ENCODE measurements at places on chromosomes 11 and 22.

GRCh38 chr11:130314750-130315285 lies at the start of gene ZBTB44:
Gene ZBTB44 (minus strand): TSS chr11:130314917. CDS start chr11:130261873, 53,044 bp downstream.
- DNase-seq = peak; percentile 82

DNA sequence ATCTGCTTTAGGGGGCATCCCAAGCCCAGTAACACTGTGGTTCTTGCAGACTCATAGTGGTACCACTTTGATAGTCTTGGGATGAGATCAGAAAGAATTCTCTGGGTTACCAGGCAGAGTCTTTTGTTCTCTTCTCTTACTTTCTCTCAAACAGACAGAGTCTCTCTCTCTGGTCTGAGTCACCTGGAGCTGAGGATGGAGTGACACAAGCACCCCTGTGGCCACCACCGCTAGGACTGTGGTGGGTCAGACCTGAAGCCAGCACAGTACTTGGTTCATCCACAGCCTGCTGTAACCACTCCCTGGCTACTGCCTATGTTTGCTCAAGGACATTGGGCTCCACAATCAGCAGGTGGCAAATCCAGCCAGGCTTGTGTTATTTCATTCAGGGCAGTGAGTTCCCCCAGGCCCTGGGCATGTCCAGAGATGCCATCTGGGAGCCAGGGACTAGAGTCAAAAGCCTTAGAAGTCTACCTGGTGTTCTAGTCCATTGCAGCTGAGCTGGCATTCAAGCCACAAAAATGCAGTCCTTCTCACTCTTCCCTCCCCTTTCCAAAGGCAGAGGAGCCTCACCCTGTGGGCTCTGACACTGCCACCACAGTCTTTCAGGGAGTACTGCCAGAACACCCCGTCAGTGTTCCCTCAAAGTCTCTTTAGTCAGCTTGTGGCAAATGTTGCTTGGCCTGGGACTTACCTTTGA lies 29.9 kb downstream of the ENDOD1 start:
- DNase-seq = no peak

- DNase-seq = peak; percentile 11
These were observed 17.4 kb upstream of the PRAME start for GRCh38 chr22:22576244-22576988.

DNA sequence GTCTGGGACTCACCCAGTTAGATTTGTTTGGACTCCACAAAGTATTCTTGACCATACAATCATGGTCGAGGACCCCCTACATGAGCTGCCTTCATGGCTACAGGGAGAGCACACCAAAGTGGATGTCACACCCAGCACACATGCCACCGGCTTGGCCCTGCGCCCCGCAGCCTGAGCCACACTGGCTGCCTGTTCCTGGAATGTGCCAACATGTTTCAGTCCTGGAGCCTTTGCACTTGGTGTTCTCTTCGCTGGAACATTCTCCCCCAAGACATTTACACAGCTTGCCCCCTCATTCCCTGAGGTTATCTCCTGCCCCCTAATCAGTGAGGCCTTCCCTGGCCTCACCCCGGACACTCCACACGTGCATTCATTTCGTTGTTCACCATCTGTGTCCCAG lies 46.0 kb downstream of the PPARA start:
- no peak for DNase-seq

DNA sequence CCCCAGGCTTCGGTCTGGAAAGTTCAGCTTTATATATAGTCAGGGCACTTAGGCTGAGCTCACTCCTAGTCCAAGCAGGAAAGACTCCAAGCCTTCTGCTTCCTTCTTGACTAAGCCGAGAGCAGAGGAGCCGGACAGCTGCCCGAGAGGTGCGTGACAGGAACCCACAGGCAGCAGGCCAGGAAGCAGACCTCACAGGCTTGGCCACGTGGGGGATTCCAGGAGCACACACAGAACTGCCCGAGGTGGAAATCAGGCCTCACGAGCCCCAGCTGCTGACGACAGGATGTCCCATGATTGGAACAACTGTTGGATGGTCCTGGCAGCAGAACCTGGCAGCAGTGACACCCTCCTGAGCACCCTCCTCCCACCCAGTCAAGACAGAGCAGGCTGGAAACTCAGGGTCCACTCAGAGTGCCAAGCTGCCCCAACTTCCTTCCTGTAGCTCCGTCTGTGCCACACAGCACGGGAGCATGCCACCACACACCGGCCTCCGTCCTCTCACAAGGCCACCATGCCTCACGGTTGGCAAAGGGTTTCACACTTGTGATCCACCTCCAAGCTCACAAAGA lies 5.4 kb downstream of the PLA2G6 start:
- no peak for DNase-seq

- no peak for DNase-seq
These were observed 2.3 kb downstream of the SLC29A2 start for GRCh38 chr11:66369073-66369894.

GRCh38 chr11:122984186-122985011 lies 2.8 kb upstream of the BSX start:
- no peak for DNase-seq

DNA sequence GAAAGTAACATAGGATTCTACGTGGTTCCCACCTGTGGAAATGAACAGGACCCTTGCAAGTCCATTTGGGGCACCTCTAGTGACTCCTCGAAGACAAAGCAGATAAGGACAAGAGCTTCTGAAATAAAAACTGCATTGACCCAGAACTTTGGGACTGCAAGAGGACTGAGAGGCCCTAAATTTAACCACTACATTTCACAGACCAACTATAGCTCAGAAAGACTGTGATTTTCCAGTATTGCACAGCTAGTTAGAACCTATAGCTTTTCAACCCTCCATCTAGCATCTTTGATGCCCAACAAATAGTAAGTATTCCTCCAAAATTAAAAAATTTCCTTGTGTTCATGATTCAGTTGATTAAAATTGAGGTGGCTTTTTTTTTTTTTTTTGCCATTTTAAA lies 107.6 kb upstream of the CD44 start:
- DNase-seq = no peak

- no peak for DNase-seq
These were observed 10.1 kb downstream of the TECTA start for GRCh38 chr11:121110871-121111724.

- no peak for DNase-seq
These were observed 84.3 kb downstream of the PHF21A start for GRCh38 chr11:46036969-46037368.

DNA sequence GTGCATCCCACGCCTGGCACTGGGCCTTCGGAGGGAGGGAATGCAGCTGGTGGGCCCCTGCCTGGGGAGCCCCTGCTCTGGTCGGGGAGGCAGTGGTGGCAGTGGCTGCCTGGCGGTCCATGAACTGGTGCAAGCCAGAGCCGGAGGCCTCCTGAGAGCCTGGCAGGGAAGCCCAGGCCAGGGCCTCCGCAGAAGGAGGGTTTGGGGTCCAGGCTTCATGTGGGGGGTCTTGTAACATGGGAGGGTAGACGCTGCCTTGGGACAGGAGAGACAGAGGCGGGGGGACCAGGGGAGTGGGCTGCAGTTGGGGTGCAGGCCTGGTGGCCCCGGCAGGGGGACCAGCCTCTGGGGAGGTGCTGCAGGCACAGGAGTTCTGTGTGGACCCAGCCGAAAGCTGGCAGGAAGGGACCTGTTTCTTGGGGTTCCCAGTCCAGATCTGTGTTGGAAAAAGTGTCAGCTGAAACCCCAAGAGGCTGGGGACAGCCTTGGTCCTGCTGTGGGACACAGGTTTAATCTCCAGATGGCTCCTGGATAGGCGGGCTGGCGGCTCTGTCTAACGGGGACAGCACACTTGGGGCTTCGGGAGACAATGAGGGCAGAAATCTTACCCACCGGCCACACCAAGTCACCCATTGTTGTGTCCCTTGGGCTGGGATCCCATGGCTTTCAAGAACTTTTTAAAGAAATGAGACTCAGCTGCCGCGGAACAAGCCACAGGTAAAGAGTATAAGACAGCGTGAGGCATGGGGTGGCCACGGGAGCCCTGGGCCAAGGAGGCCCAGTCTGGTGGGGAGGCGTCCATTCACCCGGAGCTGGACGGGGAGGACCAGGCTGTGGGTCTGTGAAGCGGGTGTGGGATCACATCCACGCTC lies 73.5 kb downstream of the KCNQ1 start:
- DNase-seq = no peak

GRCh38 chr11:122661182-122661945 lies 5.8 kb downstream of the UBASH3B start:
- no peak for DNase-seq

DNA sequence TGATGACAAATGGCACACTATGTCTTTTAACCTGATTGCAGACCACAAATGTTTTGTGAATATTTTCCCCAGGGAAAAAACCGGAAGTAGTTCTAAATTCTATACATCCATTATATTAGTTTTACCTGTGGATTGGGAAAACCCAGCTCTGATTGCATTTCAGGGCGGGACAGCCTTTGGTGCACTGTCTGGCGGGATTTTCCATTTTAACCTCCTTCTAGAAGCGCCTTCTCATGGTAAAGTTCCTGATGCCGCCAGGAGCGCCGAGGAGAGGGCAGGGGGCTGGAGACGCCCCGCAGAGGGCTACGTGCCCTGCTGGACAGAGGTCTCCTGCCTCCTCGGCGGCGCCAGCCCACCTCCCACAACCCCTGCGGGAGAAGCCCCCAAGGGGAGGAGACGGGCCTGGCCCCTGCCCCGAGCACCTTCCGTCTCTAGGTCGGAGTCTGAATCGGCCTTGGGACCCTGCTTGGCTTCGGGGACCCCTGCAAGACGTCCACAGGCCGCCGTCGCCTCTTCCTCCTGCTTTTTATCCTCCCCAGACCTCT lies 1.2 kb upstream of the P2RX6 start:
- DNase-seq = no peak

DNA sequence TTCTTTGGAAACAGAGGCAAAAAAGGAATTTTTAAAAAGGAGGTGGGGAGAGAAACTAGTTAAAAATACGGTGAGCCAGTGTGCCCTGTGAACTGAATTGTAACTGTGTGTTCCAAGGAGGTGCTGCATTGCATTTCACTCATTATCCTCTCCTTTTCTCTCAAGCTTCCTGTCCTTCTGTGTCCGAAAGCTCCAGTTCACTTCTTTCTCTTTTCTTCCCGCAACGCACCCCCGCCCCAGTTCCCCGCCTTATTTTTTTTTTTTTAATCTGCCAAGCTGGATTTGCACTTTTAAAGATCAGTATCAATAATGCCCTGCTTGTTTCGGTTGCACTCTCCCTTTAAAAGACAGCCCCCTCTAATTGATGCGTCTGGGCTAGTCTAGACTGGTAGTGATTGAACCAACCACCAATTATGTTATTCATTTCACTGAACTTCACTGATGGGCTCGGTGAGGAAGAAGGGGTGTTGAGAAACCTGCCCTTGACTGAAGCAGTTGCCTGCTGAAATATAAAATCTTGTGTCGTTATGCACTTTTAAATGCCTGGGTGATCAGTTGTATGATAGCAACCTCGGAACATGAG lies 18.5 kb downstream of the BLID start:
- no peak for DNase-seq

GRCh38 chr22:20013382-20013871 lies 3.2 kb downstream of the ARVCF start:
- no peak for DNase-seq

DNA sequence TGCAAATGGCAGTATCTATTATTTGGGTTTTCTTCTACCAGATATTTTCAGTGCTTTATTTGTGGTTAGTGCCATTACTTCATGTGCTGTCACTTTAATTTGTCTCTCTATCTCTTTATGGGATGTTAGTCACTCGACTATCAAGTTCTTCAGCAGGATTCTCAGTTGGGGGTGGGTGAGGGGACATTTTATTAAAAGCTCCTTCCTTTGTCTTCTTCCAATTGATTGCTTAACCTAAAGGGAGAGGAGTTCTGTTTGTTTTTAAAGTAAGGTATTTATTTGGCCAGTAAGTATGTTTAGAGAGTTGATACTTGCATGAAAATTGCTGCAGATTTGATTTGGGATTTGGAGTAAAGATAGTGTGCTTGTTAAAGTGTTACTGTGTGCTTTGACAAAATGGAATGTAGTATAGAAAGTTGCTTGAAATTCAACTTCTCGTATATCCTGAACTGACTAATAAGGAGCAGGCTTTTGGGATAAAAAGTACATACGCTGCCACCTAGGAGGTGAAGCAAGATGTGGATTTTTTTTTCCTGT lies 10.3 kb downstream of the YAP1 start:
- DNase-seq = no peak

DNA sequence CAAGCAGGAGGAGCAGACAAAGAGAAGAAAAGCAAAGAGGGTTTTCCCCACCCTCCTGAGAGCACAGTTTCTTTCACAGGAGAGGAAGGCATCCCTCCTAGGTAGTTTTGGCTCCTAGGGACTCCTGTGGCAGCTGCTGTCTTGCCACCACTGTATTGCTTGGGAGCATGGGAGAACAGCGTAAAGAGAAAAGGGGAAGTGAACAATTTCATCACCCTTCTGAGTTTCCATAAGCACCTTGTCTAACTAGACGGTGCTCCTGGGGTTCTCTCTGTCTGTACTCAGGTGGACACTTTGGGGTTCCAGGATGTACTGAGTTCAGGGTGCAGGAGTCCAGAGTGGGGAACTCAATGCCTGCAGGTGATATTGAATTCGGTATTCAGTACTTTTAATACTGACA lies 1430.5 kb downstream of the TBC1D22A start:
- DNase-seq = no peak

- no peak for DNase-seq
These were observed 39.7 kb upstream of the DRD2 start for GRCh38 chr11:113514856-113515255.

GRCh38 chr11:3803726-3804495 lies 4.4 kb upstream of the PGAP2 start:
- no peak for DNase-seq

DNA sequence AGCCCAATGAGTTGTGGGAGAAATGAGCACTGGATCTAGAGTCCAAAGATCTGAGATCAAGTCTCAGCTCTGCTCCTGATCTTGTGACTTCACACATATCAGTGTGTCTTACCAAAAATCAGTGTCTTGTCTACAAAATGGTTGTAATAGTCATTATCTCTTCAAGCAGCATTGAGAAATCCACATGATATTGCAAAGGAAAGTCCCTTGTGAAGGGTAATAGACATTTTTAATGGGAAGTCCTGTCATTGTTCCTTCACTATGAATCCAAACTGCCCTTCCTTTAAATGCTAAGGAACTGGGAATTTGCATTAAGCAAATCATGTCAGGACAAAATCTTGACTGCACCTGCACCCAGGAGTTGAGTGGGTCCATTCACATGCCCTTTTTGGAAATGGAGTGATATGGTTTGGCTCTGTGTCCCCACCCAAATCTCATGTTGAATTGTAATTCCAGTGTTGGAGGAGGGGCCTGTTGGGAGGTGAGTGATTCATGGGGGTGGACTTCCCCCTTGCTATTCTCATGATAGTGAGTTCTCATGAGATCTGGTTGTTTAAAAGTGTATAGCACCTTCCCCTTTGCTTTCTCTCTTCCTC lies 51.1 kb downstream of the COMMD9 start:
- no peak for DNase-seq

- no peak for DNase-seq
These were observed 27.4 kb downstream of the FAT3 start for GRCh38 chr11:92251980-92252379.

DNA sequence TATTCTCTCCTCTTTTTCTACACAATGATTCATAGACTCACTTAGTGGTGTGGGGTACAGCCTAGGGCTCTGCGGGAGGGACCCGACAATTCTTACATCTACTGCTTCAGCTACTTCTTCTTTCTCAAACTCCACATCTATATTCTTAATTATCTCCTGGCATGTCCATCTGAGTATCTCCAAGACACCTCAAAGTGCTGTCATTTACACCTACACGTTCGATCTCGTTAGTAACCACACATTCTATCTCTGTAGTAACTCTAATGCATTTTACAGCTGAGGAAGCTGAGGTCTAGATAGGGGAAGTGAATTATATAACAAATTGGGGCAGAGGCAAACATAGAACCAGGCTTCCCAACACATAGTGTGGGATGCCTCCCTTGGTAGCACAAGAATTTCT lies 27.7 kb upstream of the RRM1 start:
- no peak for DNase-seq

All from stimulated activated CD4-positive, alpha-beta T cell treated with anti-CD3 and anti-CD28 coated beads, Interleukin-4, amount 100 ng/mL, for 48 hours (primary cell).